ENCODE measurements at places on chromosomes 11 and 22.

GRCh38 chr11:66242095-66242765 lies 26.2 kb upstream of the RAB1B start:
- DNase-seq = no peak

- DNase-seq = no peak
Measured at GRCh38 chr11:67646535-67647336, 3.8 kb downstream of the ACY3 start.

GRCh38 chr22:43296276-43296902 lies 46.8 kb downstream of the SCUBE1 start:
- no peak for DNase-seq

- DNase-seq = peak; percentile 45
Measured at GRCh38 chr22:36409911-36410756, 22.4 kb upstream of the MYH9 start.

- DNase-seq = no peak
Measured at GRCh38 chr11:134152696-134153095, 71.1 kb downstream of the NCAPD3 start.

DNA sequence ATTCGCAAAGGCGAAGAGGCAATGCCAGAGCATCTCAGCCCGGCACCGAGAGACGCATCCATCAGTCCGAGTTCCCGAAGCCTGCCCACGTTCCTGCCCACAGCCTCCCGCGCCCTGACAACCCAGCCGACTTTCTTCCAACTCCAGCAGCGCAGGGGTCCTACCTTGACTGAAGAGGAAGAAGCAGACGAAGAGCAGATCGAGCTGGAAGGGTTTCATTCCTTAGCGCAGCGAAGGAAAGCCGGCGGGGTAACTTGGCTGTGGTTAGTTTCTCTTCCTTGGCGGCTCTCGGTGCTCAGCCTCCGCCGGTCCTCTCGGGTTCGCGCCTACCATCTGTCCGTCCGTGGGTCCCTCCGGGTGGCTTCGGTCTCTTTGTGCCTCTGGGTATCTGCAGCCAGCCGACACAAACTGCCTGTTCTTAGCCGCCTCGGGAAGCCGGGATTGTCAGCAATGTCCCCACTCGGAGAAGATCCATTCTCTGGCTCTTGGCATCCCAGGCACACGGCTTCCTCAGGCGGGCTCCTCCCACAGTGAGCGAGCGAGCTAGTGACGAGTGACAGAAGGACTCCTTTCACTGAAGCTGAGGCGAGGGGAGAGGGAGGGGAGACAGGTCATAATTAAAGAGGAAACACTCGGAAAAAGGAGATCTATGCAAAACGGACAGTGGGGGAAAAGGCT lies at the start of gene KIRREL3:
TSS of gene KIRREL3 (minus strand) at position 480 of the 678 bp plus-strand sequence.
- DNase-seq = no peak

DNA sequence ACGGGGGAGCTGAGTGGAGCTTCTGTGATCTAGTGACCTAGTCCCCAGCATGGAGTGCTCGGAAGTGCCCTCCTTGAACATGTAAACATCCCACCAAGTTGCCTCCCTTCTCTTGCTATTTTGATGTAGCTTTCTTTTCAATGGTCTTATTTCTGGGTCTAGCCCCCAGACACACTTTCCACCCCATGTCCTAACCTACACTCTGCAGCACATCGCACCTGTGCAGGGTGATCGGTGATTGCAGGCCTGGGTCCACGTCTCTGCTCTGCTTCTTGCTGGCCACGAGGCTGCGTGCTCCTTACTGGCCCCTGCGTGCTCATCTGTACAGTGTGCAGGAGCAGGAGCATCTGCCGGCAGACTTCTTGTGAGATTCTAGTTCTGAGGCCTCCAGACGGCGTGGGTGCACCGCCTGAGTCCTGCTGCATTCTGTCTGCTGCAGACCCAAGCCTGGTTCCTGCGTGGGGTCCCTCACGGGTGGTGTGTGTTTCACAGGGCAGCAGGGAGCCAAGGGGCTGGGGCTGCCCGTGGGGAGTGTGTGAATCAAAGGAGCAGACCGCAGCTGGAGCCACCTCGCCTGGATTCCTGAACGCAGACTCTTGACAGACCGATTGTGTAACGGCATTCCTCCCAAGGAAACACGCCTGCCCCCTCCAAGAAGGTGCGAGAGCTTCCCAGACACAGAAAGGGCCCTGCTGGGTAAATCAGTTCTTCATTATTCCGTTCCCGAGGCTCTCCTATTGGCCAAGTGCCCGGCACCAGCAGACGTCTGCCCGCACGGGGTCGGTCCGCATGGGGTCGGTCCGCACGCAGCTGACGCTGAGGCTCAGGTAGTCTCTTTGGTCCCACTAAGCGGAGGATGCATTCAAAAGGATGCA lies 44.4 kb upstream of the MYEOV start:
- DNase-seq = no peak
